ENCODE measurements at places on chromosomes 4 and X. TPM values are rescaled to one million over a fixed set of nuclear protein-coding genes. Genes with fewer than 3 reads are reported as not detected.

Gene SUPT20HL1
- not detected for total RNA-seq

Gene JCHAIN
- 355 TPM for total RNA-seq

Gene DOK7
- 7.0 TPM for total RNA-seq

Gene NCAPG
- 0.91 TPM for total RNA-seq

Gene NPFFR2
- not detected for total RNA-seq

Gene ITM2A
- total RNA-seq: 60.6 TPM

Gene ZNF185
- 24.3 TPM for total RNA-seq

GRCh38 chr4:151627491-151627890, 133.3 kb downstream of the GATB start:
- no peak for DNase-seq

GRCh38 chrX:2498781-2499302, 1.9 kb downstream of the DHRSX start:
- no peak for DNase-seq

GRCh38 chrX:16754019-16754418, 32.2 kb upstream of the TXLNG start:
- DNase-seq: no peak

DNA sequence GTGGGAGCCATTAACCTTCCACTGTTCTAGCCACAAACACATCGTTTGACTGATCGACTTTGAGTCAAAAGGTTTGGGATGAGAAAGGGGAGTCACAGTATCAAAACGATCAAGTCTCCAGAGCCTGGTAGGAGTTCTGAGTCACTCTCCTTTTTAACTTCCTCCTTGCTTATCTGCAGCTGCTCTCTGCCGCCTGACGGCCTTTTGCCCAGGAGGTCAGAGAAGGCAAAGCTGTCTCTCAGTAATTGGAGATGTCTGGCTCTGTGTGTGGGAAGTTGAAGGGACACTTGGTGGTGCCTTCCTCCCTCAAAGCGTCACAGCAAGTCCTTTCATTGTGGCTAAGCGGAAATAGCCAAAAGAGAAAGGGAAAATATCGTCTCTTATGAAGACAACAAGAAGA, 63.1 kb downstream of the ANOS1 start:
- DNase-seq: no peak

DNA sequence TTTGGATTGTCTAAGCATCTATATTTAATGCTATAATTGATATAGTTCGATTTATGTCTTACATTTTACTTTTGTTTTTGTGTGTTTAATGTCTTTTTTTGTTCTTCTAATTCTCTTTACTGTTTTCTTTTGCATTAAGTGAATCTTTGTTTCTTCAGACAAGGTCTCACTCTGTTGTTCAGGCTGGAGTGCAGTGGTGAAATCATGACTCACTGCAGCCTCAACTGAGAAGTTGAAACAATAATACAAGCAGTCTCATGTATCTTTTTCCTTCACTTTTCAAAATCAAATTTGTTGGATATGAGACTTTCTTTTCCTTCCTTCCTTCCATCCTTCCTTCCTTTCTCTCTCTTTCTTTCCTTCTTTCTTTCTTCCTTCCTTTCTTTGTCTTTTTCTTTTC, 1401.6 kb downstream of the ADGRL3 start:
- DNase-seq: no peak

- DNase-seq: no peak
Measured at GRCh38 chrX:42748067-42748850, 29.7 kb downstream of the PPP1R2C start.

- DNase-seq: peak; percentile 81
Measured at GRCh38 chrX:8731559-8732395, at the start of gene ANOS1. TSS of gene ANOS1 (minus strand) at chrX:8732137. CDS start at chrX:8732036, 101 bp downstream.

- DNase-seq: no peak
Measured at GRCh38 chr4:81459228-81459627, 12.5 kb downstream of the RASGEF1B start.

DNA sequence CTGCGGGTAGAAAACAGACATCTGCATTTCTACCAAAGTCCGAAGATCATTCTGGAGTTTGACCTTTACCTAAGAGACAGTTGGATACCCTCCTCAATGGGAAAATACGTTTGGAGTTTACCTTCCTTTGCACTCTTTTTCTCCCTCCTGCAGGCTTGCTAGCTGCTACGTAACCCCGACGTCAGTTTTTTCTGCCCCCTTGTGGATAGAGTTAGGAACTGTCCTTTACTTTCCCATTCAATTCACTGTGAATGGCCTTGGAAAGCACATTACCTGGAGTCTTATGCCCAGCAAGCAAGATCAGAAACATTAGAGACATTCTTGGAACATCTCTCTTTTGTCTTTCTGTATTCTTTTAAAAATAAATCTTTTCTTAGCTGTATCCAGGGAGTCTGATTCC, 250.7 kb downstream of the NAP1L3 start:
- DNase-seq: peak; percentile 32

DNA sequence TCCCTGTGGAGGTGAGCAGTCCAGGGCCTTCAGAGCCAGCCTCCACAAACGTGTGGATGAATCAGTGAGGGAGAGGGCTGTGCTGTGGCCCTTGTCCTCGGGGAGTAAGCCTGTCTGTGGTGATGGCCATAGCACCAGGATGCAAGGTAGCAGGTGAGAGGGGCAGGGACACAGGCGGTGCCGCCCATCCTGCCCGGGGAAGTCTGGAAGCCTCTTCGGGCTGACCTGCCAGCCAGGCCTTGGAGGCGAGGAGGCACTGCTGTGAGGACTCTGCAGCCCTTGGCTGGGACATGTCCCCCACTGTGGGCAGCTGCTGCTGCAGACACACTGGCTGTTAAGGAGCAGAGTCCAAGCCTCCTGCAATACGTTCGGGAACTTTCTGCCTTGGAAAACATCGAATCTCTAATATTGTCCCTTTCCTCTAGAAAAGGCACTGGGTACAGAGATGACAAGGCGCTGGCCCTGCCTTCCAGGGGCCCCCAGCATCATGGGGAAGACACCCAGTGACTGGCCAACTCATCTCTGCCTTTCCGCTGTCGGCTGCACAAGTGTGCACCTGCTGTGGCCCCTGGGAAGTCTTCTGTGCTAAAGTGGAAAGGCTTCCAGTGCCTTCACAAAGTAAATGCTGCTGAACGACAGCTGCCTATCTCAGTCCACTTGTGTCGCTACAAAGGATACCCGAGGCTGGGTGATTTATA, 101.4 kb downstream of the ADRA2C start:
- peak; percentile 22 for DNase-seq

DNA sequence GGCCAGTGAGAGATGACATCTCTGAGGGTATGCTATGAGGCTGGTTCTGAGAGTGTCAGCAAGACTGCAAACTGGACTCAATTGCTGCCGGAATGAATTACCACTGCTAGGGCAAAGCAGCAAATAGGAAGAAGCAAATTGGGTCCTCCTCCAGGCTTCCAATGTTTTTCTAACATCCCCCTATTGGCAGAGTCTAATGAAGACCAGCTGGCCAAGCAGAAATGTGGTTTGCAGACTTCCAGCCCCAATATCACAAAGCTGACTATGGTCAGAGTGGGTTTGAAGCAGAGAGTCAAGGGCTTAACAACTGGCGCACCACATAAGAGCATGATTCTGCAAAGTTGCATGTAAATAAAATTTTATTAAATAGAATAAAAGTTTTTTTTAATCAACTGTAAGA, 225.4 kb upstream of the GLRA2 start:
- DNase-seq: no peak

DNA sequence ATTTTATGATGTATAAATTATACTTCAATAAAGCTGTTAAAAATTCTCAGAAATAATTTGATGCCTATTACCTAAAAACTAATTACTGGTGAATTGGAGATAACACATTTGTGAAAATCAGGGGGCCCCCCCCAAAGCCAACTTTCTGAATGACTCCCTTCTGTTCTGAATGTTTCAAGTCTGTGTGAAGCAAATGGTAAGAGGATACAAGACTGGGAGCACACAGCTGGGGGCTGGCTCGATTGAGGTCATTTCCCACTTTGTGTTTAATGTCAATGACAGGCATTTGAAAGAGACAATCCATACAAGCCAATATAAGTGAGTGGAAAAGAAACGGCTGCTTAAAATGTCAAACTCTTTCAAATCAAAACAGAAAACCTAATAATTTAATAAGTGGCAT, 155.8 kb downstream of the SH2D1A start:
- no peak for DNase-seq

DNA sequence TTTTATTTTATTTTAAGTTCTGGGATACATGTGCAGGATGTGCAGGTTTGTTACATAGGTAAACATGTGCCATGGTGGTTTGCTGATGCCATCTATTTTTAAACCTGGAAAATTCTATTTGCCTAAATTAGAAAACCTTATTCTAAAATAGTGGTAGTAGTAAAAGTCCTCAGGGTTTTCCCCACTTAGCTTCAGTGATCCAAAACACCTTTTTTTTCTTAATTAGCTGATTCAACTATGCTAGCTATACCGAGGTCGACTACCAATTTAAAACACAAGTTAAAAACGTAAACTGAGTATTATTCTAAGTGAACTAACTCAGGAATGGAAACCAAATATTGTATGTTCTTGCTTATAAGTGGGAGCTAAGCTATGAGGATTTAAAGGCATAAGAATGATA, 70.0 kb upstream of the IL13RA1 start:
- no peak for DNase-seq

DNA sequence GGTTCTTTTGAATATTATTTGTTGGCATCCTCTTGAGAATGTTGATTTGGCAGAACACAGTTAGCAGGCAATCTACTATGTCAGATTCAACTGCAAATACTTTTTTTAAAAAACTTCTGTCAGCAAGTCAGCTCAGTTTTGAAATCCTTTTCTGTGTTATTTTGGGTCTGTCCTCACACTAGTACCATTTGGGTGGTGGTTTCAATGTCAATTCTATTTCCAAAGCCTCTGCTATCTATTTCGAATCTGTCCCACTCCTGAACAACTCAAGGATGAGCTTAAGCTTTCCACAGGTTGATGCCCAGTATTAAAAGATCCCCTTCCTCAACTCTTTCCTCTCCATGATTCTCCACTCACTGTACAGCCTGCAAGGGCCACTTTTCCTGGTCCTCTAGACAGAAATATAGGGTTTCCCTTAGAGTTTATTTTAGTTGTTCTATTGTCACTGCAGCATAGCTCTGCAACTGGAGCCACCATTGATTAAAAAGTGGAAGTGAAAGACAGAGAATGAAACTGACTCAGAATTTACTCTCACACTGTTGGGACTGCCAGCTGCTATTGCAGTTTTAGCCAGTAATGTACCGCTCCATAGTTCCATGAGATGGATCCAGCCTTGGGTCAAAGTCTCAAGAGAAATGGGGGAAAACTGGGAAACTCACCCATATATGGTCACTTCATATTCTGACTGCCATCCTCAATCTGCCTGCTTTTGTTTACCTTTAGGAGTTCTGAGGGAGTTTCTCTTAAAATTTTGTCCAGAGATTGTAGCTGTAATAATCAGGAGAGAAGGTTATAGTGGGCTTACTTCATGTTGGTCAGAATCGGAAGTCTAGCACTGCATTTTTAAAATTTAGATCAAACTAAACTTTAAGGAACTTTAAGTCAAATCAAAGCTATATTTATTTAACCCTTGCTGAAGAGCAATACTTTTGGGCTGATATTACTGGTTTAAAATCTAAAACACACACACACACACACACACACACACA, 14.6 kb downstream of the HDX start:
- no peak for DNase-seq

GRCh38 chrX:40145923-40146261, 48.1 kb upstream of the BCOR start:
- no peak for DNase-seq

GRCh38 chr4:143348233-143349077, 11.8 kb downstream of the GAB1 start:
- DNase-seq: no peak

GRCh38 chr4:89283226-89284009, 24.2 kb downstream of the GPRIN3 start:
- DNase-seq: no peak

GRCh38 chr4:79653871-79654270, 245.8 kb upstream of the GK2 start:
- no peak for DNase-seq

DNA sequence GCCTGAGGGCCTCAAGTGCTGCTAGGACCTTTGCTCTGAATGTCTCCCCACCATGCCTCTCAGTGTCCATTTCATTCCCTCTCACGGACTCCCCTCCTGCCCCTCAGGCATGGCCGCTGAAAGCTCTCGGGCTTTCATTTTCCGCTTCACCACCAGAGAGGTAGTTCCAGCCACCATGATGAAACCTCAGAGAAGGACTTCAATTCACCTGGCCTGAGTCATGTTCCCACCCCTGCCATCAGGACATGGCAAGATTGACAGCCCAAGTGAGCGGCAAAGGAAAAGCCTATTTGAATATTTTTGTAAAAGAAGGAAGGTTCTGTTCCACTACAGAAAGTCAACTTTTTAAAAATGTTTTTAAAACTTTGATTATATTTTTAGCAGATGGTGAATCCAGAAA, 249.3 kb upstream of the GALNT7 start:
- no peak for DNase-seq
